Psoas muscle (tissue), 8 donors: ENCODE measurements at places on chromosomes 16 and 17. TPM values are rescaled to one million over a fixed set of nuclear protein-coding genes. Genes with fewer than 3 reads are reported as not detected.

GRCh38 chr17:59512844-59513385 lies 52.5 kb upstream of the DHX40 start:
- DNase-seq: no peak

DNA sequence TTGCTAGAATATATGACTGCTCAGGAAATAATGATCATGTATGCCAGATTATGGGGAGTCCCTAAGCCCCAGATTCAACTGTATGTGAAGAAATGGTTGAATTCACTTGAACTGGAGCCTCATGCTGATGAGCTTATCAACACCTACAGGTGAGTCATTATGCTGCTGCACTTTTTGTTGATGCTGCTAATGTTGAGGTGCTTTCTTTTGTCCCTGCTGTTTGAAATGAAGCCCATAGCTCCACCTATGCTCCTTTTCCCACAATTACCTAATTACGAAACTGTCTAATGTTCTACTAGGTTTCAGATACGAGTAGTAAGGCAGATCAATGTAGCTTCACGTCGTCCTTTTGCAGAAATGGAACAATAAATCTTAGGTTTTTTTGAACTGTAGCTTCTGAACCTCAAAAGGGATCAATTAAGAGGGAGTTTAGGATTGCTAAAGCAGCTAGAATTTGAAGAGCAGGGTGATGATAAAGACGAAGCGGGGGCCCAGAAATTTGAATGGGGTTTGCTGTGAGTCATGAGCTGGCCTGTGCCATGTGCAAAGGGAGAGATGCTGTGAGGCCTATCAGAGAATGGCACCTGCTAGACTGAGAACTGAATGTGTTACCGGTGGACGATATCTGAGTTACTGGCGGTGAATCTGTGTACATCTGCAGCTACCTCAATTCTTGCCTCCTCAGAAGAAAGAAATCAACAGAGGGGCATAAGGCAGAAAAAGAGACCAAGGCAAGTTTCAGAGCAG lies 6.1 kb upstream of the UQCRC2 start:
- DNase-seq: no peak

GRCh38 chr16:54568906-54569807 lies 282.6 kb upstream of the IRX3 start:
- no peak for DNase-seq

- no peak for DNase-seq
Observed at GRCh38 chr16:11094857-11095565, 150.6 kb downstream of the CLEC16A start.

GRCh38 chr16:30528799-30529457 lies 2.6 kb upstream of the ZNF768 start:
- peak; percentile 49 for DNase-seq

GRCh38 chr16:3295783-3296182 lies 9.4 kb downstream of the TIGD7 start:
- no peak for DNase-seq

DNA sequence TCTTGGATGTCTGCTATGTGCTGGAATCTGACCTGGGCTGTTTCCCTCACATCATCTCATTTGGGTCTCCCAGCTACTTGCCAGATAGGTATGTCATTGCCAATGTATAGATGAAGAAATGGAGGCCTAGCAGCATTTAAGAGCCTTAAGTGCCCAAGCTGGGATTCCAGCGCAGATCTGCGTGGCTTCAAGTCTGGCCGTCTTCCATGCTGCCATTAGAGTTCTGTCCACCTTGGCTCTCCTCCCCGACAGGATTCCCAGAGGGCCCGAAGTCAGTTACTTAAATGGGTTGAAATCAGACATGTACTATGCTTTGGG lies 33.0 kb upstream of the CCR7 start:
- no peak for DNase-seq

GRCh38 chr16:27245276-27246172 lies 23.0 kb downstream of the NSMCE1 start:
- DNase-seq: peak; percentile 82

DNA sequence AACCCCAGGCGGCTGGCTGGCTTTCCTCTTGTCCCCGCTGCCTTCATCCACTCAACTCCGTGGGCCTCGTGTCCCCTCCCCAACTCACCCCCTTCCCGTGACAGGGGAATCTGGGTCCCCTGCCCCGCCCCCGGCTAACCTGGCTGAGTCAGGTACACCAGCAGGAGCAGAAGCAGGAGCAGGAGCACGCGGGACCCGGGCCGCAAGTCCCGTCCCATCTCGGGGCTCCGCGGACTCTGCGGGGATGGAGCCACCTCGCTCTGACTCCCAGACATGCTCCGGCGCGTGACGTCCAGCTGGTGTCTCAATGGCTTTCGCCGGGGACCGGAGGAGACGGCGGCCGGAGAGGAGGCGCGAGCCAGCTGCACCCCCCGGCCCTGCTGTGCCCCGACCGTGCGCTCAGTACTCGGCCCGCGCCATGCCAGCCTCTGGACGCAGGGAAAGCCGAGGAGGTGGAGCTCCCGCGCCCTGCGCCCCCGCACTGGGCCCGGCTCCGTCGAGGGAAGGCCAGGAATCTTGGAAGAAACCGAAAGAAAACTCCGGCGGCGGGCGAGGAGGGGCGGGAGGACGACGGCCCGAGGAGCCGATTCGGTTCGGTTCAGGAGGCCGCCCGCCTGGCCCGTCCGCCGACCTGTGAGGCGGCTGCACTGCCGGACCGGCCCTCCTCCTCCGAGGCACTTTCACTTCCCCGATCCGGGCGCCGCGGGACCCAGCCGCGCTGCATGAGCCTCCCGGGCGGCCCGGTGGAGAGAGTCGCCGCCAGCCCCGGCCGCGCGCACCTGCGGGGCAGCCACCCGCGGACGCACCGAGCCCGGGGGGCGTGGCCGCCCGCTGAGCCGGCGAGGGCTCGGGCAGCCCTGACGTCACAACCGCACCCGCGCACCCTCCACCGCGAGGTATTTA lies at the start of the genes CXCL16 and ZMYND15:
Gene CXCL16, minus strand, starts transcription at position 807 of the 903 bp plus-strand sequence. Its CDS starts 589 bp downstream, at position 218.
Gene ZMYND15, plus strand, starts transcription at position 712 of the 903 bp plus-strand sequence. CDS start 716 bp downstream, outside the sequence.
- peak; percentile 57 for DNase-seq

DNA sequence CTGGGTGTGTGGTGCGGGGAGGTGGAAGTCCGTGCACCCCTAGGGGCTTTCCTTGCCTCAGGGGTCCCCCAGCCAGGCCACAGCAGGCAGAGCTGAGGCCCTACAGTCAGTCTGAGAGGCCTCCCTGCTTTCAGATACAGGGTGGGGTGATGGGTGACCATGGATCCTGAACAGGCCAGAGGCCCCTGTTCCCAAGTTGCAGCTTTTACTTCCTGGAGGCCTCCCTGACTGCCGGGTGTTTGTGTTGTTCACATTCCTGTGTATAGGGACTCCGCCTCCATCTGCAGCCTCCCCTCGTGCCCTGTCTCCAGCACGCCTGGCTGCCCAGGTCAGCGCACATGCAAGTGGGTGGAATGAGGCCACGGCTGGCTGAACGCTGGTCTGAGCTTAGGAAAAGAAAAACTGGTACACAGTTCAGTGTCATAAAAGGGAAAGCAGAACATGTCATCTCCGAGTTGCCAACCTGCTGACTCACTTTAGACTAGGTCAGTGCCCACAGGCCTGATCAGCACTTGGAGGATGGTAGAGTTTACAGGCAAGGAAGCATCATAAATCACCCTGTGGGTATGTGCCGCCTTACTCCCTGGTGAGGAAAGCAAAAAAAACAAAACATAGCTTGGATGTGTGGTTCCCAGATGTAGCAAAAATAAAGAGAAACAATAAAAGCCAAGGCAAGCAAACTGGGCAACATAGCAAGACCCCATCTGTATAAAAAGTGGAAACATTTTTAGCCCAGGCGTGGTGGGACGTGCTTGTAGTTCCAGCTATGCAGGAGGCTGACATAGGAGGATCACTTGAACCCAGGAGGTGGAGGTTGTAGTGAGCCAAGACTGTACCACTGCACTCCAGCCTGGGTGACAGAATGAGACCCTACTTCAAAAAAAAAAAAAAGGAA lies 6.2 kb upstream of the SLC7A6 start:
- peak; percentile 90 for DNase-seq

- DNase-seq: no peak
Observed at GRCh38 chr16:11650641-11651591, 17.3 kb upstream of the SNN start.

GRCh38 chr17:40791787-40792436 lies 7.8 kb downstream of the KRT28 start:
- DNase-seq: no peak

DNA sequence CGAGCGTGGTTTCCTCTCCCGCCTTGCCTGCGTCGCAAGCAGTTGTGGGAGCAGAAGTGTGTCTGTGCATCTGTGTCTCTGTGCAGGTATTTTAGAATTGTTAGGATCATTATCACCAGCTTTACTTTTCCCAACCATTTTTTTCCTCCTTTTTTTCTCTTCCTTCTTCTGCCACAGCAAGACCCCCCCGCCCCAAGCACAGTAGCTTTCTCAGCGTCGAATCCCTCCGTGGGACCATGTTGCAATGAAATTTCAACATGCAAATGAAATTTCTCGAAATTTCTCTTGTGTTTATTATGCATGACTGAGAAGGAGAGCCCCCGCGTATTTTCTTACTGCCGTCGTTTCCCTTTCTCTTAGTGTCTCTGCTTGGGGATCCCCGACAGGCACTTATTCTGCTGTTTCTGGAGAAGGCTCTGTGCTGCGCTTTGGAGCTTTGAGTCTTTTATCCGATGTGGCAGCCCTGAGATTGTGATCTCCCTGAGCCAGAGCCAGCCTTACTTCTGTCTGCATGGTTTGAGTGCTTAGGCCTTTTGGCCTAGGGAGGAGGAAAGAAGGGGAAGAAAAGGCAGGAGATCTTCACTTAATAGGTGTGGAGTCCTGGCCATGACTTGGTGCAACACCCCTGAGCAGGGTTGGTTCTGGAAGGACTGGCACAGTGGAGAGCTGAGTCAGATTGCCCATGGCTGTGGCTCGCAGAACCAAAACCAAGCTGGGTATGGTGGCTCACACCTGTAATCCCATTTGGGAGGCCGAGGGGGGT lies 5.0 kb downstream of the ARMC7 start:
- no peak for DNase-seq

- no peak for DNase-seq
Observed at GRCh38 chr16:74736531-74737157, 36.0 kb upstream of the MLKL start.

GRCh38 chr17:53633856-53634255 lies 188.9 kb upstream of the KIF2B start:
- no peak for DNase-seq

DNA sequence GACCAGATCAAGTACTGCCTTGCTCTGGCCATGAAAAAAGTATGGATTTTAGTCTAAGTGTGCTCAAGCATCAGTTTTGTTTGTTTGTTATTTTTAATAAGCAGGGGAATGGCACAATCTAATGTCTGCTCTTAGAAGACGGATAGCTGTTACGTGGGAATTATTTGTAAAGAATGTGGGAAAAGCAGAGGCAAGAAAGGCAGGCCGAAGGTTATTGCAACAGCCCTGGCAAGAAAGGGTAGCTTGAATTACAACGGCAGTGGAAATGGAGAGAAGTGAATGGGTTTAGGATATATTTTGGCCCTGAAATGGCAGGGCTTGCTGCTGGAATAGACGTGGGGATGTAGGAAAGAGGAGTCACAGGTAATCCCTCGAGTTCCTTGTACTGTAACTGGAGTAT lies 987 bp upstream of the HASPIN start:
- DNase-seq: no peak

DNA sequence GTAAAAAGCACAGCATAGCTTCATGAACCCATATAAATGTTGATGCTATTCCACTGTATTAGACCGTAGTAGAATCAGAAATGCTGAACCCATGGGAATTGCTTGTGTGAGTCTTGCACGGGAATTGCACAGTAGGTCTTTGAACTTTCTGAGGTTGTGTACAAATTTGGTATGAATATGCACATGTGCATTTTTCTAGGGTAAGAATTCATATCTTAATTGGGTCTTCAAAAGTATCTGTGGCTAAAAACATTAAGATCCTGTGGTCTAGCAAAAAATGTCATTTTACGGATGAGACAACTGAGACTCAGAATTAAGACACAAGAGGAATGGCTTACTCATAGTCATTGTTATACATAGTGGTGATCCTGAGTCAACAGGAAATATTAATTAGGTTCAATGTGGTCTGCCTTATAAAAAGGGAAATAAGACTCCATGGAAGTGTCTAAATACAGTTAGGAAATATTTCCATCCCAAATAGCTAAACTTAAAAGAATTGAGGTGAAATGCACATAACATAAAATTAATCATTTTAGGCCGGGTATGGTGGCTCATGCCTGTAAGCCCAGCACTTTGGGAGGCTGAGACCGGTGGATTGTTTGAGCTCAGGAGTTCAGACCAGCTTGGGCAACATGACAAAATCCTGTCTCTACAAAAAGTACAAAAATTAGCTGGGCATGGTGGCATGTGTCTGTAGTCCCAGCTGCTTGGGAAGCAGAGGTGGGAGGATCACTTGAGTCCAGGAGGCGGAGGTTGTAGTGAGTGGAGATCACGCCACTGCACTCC lies 22.8 kb downstream of the TAOK1 start:
- DNase-seq: no peak

DNA sequence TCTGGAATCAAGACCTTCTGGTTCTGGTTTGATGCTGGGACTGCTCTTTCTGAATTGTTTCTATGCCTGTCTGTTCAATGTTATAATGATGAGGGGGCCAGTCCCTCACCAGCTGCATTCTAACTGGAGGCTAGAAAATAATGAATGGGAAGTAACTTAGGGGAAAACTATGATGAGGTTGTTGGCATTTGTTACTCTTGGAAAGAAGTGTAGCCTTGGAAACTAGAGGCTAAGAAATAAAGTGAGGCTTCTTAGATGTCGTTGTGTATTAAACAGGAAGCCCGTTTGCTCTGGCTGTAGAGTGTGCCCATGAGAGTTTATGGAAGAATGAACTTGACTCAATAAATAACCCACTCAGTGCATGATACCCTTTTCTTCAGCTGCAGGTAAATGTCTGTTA lies 140.8 kb downstream of the PRKCA start:
- DNase-seq: no peak

DNA sequence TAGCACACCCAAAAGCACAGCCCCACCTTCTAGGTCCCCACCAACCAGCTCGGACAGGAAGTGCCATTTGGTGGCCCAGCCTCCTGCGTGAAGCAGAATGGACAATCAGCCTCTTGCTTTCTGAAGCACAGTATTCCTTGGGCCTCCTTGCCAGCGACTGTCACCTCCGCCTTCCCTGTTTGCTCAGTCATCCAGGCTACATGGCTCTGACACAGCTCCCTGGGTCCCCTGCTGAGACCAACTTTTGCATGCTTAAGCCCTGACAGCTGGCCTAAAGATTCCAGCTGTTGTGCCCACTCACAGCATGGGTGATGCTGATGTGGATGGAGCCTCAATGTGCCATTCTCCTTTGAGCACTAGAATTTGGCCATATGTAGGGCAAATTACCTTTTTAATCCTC lies 4.5 kb upstream of the CACNG5 start:
- no peak for DNase-seq

- peak; percentile 69 for DNase-seq
Observed at GRCh38 chr16:55701442-55702319, 45.9 kb downstream of the SLC6A2 start.

The C1QTNF8 gene
- not detected for polyA plus RNA-seq

The RNF167 gene
- 151 TPM for polyA plus RNA-seq

The KRTAP4-9 gene
- polyA plus RNA-seq: not detected

The TMC7 gene
- polyA plus RNA-seq: 0.46 TPM

The KCNJ18 gene
- not detected for polyA plus RNA-seq

The RHBDL3 gene
- 0.06 TPM for polyA plus RNA-seq

The CDH13 gene
- polyA plus RNA-seq: 6.1 TPM

The HBM gene
- polyA plus RNA-seq: not detected

The GGT6 gene
- 0.03 TPM for polyA plus RNA-seq
